ENCODE measurements at places on chromosomes 2 and 18. TPM values are rescaled to one million over a fixed set of nuclear protein-coding genes. Genes with fewer than 3 reads are reported as not detected.

Gene SNED1
- total RNA-seq = 19.8 TPM

Gene UBXN2A
- total RNA-seq = 7.3 TPM

Gene KYNU
- 1.1 TPM for total RNA-seq

Gene SEPTIN10
- total RNA-seq = 99.7 TPM

Gene PARD6G
- 25.0 TPM for total RNA-seq

Gene MAP3K19
- not detected for total RNA-seq

Gene FTCDNL1
- 0.16 TPM for total RNA-seq

Gene REG3A
- not detected for total RNA-seq

Gene DUSP19
- total RNA-seq = 1.8 TPM

Gene TCF4
- 764 TPM for total RNA-seq

Gene FNDC4
- 11.6 TPM for total RNA-seq

Gene CYP27C1
- total RNA-seq = not detected

Gene IL36B
- total RNA-seq = not detected

Gene ABCB11
- under 0.01 TPM for total RNA-seq

Gene SERPINB4
- not detected for total RNA-seq

Gene PCARE
- not detected for total RNA-seq

Gene PAIP2B
- total RNA-seq = 0.65 TPM

Gene SALL3
- not detected for total RNA-seq

Gene UPP2
- not detected for total RNA-seq

Gene ATP6V1C2
- 0.32 TPM for total RNA-seq

Gene HOXD3
- total RNA-seq = 7.6 TPM

Gene SOX11
- under 0.01 TPM for total RNA-seq

Gene GNLY
- total RNA-seq = not detected

Gene COPS7B
- total RNA-seq = 8.3 TPM

Gene TDRD15
- not detected for total RNA-seq

Gene LRRTM4
- total RNA-seq = not detected

Gene REEP1
- total RNA-seq = 6.8 TPM

Gene RAB27B
- not detected for total RNA-seq

Gene CFAP65
- total RNA-seq = not detected

Gene FKBP1B
- 9.3 TPM for total RNA-seq

Gene LINC00305
- not detected for total RNA-seq

Gene TUBA3E
- total RNA-seq = not detected

Gene GPR75
- 3.5 TPM for total RNA-seq

Gene DOK6
- total RNA-seq = under 0.01 TPM

Gene REV1
- total RNA-seq = 22.7 TPM

Gene DSG1
- not detected for total RNA-seq

Gene OR6B3
- total RNA-seq = not detected

Gene OTOS
- total RNA-seq = not detected

Gene CHRNG
- not detected for total RNA-seq

Gene COL4A4
- total RNA-seq = under 0.01 TPM

Gene NAT8
- not detected for total RNA-seq

Gene SF3B1
- total RNA-seq = 233 TPM

Gene CYP26B1
- total RNA-seq = 1.2 TPM

Gene GCC2
- total RNA-seq = 13.4 TPM

Gene KLF7
- 7.1 TPM for total RNA-seq

Gene FAM228B
- total RNA-seq = 5.7 TPM

Gene SIX3
- not detected for total RNA-seq

Gene APOB
- under 0.01 TPM for total RNA-seq

Gene GRB14
- total RNA-seq = 0.32 TPM

Gene MYO3B
- not detected for total RNA-seq
